ENCODE measurements at places on chromosomes 2 and 18.

DNA sequence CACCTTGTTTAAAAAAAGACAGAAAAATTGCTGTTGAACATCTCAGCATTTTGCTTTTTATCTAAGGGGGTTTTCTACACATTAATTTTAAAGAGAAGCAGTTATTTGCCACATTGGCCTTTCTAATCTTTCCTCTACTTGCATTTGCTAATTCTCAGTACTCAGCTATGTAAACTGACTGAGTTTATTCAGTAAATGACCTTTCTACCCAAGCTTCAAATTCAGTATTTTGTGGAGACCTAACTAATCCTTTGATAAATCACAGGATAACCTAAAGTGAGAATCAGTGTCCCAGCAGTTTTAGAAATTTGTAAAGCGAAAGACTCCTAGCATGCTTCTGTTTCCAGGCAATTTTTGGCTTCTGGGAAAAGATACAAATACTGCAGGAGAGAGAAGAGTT is 288.4 kb downstream of the ASXL3 start:
- no peak for DNase-seq

DNA sequence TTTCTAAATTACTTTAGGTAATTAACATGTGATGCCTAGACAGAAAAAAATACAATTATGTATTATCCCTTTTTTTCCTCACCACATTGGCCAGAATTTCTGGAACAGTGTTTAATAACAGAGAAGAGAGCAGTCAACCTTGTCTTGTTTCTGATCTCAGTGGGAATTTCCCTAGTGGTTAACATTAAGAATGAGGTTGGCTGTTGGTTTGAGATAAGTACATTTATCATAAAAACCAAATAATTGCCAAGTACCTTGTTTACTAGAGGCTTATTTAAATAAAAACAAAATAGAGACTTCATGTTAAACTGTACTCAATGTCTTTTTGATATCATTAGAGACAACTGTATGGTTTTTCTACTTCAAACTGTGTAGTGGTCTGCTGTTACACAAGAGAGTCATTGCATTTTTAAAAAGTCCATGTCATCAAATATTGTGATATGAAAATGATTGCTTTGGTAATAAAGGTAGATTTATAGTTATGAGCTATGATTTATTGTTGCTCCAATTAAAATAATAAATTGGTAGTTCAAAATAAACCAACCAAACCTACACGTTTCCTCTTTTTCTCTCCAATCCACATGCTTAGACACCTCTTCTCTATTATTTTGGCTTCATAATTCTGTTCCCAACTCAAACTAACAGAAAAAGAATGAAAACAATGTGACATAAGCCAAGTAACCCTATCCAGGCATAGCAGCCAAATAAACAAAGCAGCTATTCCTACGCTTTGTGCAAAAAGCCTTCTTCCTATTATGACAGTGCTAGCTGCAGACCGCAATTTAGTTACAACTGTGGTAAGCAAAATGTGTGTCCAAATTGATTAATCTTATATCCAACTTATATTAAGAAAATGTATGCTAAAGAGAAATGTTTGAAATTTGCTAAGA is 20.9 kb upstream of the TANK start:
- peak; percentile 48 for DNase-seq

- DNase-seq, result peak; percentile 34
Measured at GRCh38 chr2:62474176-62474575, 31.8 kb downstream of the TMEM17 start.

GRCh38 chr2:53987336-53987921 is 16.6 kb upstream of the PSME4 start:
- peak; percentile 74 for DNase-seq

- peak; percentile 84 for DNase-seq
Measured at GRCh38 chr2:177328056-177328455, 63.5 kb upstream of the NFE2L2 start.

- DNase-seq, result no peak
Measured at GRCh38 chr18:35131387-35132020, 90.3 kb downstream of the MAPRE2 start.

DNA sequence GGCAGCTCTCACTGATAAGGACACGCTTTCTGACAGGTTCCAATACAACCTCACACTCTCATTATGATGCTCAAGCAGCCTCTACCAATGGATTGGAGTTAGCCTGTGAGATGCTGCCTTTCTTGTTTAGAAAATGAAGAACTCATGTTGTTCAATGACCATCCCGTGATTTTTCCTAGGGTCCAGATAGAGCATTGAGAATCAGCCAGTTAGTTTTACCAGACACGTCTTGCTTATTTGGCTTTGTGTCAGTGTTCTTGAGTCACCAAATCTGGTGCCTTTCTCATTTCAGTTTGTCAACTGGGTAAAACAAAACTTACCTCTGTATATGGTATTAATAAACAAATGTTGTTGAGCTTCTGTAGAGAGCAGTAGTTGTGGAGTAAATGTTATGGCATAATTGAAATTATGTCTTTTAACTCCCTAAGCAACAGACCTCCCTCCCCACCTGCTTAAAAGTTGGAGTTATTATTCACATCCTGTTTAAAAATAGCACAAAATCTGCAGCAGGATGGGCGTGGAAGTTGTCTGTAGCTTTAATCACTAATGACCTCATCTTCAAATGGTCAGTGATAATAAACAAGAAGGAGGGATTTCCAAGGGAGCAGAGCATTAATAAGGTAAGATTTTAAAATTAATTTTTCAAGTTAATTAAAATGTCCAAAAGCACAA is 167.3 kb downstream of the HRH4 start:
- no peak for DNase-seq

DNA sequence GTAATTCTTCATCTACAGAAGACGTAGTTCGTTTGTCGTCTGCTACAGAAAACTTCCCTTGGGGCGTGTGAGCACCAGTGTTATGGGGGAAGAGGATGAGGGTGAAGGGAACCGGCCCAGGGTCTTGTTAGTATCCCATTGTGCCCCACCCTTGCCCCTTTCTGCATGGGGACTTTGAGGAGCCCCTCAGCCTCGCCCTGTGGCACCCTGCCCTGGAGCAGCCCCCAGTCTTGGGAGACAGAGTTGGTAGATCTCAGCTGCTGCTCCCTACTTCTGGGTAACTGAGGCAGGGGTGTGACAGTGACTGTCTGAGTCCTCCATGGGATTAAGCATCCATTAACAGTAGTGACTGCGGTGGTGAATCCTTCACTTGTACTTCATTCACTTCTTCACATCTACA is 50.1 kb downstream of the RNF144A start:
- DNase-seq, result no peak

GRCh38 chr2:184305105-184305504 is 293.2 kb upstream of the ZNF804A start:
- no peak for DNase-seq

DNA sequence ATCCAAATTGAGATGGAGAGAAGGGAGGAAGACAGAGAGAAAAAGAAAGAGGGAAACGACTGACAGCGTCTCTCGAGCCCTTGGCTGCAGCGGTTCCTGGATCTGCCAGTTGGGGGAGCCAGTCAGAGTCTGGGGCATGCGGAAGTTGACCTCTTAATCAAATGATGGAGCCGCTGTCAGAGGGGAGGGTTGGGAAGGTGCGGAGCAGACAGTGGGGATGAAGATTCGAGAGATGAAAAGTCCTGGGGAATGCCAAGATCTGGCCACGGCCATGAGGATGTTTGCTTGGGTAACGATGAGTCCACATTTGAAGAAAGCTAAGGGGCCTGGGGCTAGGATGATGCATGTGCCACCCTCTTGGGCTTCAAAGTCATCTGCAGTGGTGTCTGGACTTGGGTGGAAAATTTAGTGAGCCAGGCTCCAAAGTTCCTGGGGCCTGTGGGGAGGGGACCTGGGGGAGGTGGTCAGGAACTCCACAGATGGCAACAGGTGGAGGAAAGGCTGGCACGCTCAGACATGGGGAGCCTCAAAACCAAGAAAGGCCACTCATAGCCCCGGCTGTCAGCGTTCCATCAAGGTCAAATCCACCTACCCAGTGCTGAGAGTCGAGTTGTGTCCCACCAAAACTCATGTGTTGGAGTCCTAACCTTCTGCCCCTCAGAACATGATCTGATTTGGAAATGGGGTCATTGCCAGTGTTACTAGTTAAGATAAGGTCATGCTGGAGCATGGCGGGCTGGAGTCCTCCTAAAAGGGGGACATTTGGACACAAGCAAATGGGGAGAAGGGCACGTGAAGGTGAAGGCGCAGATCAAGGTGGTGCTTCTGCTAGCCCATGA is 200.1 kb downstream of the NDUFA10 start:
- no peak for DNase-seq

DNA sequence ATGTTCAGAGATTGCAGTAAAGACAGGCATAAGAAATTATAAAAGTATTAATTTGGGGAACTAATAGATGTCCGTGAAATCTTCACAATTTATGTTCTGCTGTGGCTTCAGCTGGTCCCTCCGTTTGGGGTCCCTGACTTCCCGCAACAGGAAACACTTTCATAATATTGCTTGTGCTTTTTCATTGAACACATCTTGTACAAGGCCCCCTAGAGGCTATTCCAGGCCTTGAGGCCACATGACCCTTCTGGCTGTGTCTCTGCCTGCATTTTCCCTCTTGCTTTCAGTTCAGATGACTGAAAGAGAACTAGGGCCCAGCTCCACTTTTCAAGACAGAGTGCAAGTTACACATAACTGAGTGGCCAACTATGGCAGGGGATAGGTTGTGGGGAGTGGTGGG is 164.1 kb downstream of the TMEM247 start:
- DNase-seq, result no peak

DNA sequence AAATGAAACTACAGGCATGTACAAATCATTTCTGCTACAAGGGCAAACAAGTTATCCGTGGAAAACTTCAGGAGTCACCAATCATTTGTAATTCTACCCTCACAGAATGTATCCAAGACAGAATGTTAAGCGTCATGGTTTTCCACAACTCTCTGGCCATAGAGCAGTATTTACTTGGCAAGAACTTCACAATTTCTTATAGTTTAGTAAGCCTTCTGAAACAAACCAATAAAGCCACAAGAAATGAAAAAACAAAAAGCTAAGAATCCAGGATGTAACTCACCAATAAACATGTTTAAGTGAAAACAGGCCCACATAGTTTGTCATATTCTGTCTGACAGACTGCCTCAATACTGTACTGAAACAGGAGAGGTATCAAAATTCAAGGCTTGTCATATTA is 70.3 kb downstream of the LNPK start:
- peak; percentile 86 for DNase-seq

DNA sequence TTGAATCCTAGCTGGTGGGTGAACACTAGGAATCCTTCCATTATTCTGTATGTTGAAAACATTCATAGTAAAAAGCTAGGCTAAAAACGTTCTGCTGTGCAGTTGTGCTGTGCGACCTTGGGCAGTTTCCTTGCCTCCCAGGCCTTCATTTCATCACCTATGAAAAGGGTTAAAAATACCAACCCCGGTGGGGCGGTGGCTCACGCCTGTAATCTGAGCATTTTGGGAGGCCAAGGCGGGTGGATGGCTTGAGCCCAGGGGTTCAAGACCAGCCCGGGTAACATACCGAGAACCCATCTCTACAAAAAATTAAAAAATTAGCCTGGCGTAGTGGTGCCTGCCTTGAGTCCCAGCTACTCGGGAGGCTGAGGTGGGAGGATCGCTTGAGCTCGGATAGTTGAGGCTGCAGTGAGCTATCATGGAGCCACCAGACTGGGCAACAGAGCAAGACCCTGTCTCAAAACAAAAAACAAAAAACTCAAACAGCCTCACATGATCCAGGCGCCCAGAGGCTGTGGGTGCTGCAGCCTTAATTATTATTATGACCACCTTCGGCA is 2.9 kb upstream of the RRM2 start:
- no peak for DNase-seq

DNA sequence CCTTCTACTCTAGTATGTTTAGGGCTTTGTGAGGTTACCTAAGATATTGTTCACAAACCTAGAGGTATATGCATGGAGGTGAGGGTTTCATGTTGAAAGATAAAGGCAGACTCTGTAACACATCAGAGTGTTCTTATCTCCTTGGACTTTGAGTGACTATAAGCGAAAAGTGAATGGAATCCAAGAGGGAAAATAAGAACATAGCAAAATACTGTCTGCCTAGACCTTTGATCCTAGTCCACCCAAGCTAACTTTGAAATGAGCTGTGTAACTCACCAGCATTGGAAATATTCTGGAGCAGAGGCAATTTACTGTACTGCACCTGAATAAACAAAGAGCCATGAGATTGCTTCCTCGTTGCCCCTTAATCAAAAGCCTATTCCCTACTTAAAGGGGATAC is 28.2 kb upstream of the GALNT1 start:
- no peak for DNase-seq

DNA sequence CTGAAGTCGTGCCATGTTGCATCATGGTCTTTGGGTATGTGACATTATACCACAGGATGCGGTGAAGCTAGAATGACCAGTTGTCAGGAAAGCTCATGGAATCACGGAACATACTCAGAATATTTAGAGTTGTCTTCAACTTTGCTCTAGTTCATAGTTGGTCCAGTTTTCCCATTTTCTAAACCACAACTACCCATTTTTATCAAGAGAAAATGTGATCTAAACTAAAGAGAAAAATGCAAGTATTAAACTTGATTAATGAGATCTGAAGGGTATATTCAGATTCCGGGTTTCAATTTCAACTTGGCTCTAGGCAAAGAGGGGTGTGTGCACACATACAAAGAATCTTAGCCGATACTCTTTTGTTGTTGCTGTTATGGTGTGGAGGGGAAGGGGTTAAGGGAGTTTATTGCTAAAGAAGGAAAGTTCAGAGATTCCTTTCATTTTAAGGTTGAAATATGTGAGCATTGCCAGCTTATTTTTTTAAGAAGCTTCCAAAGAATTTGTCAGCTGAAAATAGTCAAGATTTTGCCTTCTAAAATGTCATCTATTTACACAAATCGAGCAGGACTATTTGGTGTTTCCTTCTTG is 516.6 kb upstream of the ZEB2 start:
- DNase-seq, result peak; percentile 47

DNA sequence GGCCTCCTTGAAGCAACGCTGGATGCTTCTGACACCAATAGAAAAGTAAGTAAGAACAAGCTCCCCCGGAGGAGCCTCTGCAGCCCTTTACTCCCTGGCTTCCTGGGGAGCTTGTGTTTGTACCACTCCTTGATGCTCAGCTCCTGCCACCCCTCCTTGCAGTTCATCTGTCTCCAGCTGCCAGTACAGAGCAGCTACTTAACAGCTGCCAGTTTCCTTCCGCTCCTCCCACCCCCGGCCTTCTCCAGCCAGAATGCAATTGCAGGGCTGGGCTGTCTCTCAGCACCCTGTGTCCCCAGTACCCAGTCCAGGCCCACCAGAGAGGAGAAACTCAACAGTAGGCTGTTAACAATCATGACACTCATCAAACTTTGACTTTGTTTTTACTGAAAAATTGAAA is 109.4 kb downstream of the AOX1 start:
- no peak for DNase-seq

All from fibroblast of the aortic adventitia (primary cell).